ENCODE measurements at places on chromosomes 4 and X. TPM values are rescaled to one million over a fixed set of nuclear protein-coding genes. Genes with fewer than 3 reads are reported as not detected.

Gene SSX4
- not detected for polyA plus RNA-seq

DNA sequence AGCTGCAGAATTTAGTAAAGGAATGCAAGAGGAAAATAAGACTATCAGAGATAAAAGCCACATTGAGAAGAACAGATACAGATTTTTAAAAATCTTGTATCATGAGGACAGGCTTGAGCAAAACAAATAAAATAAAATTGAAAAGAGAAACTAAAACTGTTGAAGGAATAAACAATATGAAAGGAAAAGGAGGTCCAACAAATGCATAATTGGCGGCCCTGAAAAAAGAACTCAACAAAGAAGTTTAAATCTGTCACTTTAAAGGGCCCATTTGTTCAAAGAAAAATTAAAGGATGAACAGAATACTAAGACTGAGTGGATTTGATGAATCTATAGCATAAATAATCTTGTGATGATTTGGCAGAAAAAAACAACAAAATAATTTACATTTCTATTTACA lies 36.5 kb downstream of the TMPRSS11B start:
- DNase-seq = no peak

Gene EPHA5
- polyA plus RNA-seq = 0.60 TPM

DNA sequence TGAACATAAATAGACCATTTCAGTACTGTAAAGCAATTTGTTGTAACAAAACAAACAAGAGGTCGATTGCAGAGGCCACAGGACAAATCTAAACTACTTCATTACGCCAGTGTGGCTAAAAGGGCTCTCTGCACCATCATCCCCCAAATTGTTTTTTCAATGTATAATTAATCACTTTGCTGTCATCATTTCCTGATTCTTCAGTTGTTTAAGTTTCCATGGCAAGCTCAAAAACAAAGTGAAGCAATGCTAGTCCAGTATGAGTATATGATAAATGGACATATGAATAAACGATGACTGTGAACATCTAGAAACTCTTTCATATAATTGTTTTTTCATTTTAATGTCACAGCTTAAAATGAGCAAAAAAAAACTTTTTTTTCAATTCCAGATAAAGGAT lies 235.4 kb upstream of the FGF13 start:
- no peak for DNase-seq

- DNase-seq = no peak
Measured at GRCh38 chr4:7964890-7965662, 25.4 kb upstream of the AFAP1 start.

DNA sequence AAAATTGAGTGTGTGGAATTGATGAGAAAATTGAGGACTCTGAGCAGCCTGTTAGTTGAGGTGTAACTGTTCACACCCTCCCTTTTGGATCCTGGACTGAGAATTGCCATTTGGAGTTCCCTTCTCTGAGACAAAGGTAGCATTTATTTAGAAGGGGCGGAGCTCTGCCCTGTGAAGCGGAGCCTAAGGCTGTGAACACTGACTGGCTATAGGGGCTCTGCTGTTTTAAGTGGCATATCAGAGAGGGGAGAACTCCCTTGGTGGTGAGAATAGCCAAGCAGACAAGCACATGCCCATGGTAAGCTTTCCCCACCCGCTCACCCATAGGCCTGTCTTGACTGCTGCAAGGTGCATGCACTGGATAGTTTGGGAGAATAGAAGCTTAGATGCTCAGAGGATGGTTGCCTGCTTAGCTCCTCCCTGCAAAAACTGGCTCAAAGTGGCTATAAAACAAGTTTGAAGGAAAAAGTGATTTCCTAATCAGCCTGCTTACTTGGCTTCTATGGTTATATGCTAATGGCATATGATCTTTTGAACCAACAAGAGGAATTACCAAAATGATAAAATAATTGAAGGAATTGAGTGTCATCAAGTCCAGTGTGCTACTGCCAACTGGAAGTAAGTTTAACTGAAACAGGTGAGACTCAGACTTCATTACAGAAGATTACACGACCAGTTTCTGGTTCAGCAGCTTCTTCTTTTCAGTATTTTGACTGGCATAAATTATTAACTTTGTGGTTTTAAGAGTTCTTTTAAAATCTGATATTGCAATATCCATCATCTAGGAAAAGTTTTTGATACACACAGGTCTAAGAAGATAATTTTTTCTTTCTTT lies 108.4 kb downstream of the AFF1 start:
- no peak for DNase-seq

DNA sequence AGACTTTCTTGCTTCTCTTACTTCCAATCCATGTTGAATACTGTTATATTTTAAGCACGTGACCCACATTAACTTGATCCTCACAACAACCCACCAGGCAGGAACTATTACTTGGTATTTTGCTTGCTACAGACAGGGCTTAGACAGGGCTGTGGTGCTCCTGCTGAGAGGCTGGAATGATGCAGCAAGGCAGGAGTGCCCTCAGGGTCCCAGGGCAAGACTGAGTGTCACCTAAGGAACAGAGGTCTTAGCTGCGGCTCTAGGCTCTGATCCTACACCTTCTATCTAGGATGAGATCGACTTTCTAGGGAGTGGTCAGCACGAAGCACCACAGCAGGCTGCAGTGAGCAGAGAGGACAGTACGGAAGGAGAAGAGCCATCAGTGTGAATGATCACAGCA lies 20.0 kb downstream of the TAPT1 start:
- no peak for DNase-seq

GRCh38 chrX:153689654-153690465 lies 2.1 kb downstream of the SLC6A8 start:
- no peak for DNase-seq

Gene KLB
- polyA plus RNA-seq = 0.27 TPM

GRCh38 chr4:103075435-103075893 lies 1.1 kb downstream of the SLC9B2 start:
- no peak for DNase-seq

GRCh38 chrX:38896724-38897298 lies 95.6 kb downstream of the MID1IP1 start:
- no peak for DNase-seq

Gene TCEAL4
- polyA plus RNA-seq = 171 TPM

DNA sequence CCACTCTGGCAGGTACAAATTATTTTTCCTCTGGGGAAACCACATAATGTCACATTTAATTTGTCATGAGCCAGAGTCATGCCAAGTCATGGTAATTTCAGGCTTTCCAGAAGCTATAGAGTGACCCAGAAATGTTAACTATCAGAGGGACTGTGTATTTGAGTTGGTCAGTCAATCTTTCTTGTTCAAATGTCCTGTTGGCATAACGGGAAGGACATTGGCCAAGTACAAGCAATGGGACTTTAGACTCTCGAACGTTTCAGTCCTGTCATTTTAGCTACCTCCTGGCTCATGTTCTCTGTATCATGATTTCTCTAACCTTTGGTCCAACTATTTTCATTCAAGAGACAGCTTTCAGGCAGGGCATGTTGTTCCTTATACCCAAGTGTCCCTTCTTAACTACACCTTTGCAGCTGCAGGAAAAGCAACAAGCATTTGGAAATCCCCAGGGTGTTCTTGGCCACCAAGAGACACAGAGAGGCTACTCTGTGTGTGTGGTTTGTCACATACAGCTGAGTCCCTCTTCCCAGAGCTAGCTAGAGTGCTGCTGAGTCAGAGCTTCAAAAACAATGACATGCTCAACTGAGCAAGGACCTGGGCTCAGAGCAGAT lies 142.6 kb downstream of the EGF start:
- no peak for DNase-seq

- no peak for DNase-seq
Measured at GRCh38 chrX:15856222-15856587, 1.6 kb upstream of the AP1S2 start.

DNA sequence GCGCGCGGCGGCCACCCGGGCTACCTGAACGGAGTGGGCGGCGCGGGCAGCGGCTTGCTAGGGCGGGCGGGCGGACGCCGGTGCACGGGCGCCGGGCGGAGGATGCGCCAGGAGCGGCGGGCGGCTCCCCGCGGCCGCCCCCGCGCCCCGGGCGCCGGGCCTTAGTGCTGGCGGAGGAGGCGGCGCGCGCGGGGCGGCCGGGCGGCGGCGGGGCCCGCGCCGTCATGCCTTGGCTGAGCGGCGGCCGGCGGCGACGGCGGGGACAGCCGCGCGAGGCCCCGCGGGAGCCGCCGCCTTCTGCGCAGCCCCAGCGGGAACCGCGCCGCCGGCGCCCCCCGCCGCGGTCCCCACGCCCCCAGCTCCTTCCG lies 48.2 kb downstream of the CLDN34 start:
- DNase-seq = no peak

Gene TRPC5OS
- polyA plus RNA-seq = 0.13 TPM

- no peak for DNase-seq
Measured at GRCh38 chr4:183424109-183424744, 20.2 kb upstream of the CDKN2AIP start.

Gene MAGEA1
- polyA plus RNA-seq = not detected

Gene CDX4
- polyA plus RNA-seq = not detected

DNA sequence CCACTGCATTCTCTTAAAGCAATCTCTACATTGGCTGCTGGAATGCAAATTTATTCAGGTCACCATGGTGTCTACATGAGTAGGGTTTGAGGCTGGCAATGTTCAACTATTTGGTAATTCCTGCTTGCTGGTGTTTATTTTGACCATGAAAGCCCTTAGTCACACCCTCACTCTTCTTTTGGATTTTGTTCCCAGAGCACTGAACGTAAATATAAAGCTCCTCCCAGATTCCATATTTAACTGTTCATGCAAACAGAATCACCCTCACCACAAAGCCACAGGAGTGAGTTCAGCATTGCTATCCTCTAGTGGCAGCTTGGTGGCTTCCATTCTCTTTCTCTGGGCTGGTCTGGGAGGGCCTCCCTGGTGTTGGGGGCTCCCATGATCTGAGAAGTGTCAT lies 82.8 kb downstream of the LNX1 start:
- no peak for DNase-seq

Gene SUPT20HL2
- polyA plus RNA-seq = not detected

GRCh38 chr4:123301923-123302322 lies 94.7 kb upstream of the SPRY1 start:
- DNase-seq = no peak

GRCh38 chr4:24094726-24095125 lies 204.9 kb upstream of the PPARGC1A start:
- no peak for DNase-seq

Gene NXF2B
- 1.8 TPM for polyA plus RNA-seq

DNA sequence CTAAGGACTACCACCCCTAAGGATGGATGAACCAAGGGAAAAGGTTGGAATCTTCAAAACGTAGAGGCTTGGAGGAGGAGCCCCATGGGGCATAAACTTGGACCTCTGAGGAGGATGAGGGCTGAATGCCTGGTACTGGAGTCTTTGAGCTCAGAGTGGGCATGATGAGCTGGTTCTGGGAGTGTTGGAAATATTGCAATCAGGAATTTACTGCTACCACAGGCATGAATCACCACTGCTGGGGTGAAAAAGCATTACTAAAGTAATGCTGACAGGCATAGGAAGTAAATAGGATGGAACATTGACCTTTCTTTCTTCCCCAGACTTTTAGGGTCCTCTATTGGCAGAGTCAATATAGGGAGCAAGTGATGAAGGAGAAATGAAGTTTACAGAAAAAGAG lies 105.8 kb upstream of the RPS6KA3 start:
- DNase-seq = no peak

Data from left kidney (tissue), 8 donors.